ENCODE measurements at places on chromosomes 16 and 17.

DNA sequence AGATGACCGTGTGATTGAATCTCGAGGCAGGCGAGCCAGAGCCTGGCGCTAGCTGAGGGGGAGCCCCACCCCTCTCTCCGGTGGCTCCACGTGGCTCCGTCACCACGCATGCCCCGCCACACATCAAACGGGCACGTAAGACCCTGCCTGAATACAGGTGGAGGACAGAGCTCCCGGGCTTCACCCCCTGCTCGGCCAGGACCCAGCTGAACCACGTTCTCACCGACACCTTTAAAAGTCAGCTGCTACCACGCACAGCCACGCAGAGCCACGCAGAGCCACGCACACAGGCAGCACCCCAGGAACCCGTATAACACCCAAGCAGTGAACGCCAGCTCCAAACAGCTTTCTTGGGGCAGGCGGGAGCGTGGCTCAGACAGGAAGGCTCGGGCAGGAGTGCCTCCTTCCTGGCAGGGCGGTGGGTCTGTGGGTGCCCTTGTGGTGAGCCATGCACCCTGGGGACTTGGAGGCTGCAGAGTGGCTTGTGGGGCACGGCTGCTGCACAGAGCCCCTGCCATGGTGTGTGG, 4.4 kb downstream of the TMEM204 start:
- DNase-seq: no peak

- no peak for DNase-seq
Measured at GRCh38 chr17:17812211-17813054, 24.4 kb downstream of the SREBF1 start.

- no peak for DNase-seq
Measured at GRCh38 chr17:68656666-68657065, 55.5 kb upstream of the FAM20A start.

GRCh38 chr16:66427036-66427860, at the start of gene BEAN1:
Gene BEAN1, plus strand, starts transcription at chr16:66427295. Its CDS starts 10,382 bp downstream, at chr16:66437677.
- no peak for DNase-seq

GRCh38 chr16:48574140-48574539, 35.8 kb downstream of the N4BP1 start:
- no peak for DNase-seq

- DNase-seq: no peak
Measured at GRCh38 chr17:15894258-15894657, 50.7 kb upstream of the ADORA2B start.

GRCh38 chr16:67279296-67280089, at the start of gene PLEKHG4:
Gene PLEKHG4, plus strand, starts transcription at chr16:67279532. Its CDS starts 513 bp downstream, at chr16:67280045.
- peak; percentile 32 for DNase-seq

- peak; percentile 22 for DNase-seq
Measured at GRCh38 chr17:39653662-39654331, 11.4 kb upstream of the TCAP start.

GRCh38 chr17:58156839-58157803, 8.9 kb downstream of the OR4D1 start:
- no peak for DNase-seq

DNA sequence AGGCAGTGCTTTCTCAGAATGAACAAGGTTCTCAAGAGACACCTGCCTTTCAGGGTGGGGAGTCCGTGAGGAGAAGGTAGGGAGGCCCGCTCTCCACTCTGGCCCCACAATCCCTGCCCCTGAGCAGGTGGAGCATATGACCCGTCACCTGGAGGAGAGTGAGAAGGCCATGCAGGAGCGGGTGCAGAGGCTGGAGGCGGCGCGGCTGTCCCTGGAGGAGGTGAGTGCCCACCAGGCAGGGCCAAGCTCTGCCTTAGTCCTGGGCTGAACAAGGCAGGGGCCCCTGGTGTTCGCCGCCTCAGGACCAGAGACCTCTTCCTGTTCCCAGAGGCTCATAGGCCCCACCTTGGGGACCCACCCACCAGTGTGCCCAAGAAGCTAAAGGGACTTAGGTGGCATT, 2.5 kb upstream of the RAC3 start:
- no peak for DNase-seq

Data from brain microvascular endothelial cell (primary cell).